ENCODE measurements at places on chromosomes 4 and X.

GRCh38 chrX:49853661-49854060 lies 24.6 kb downstream of the PAGE4 start:
- H3K4me3 ChIP-seq, result no peak overlapping the region
- no peaks in the 10 kb centered on the region for H3K4me1 ChIP-seq
- H3K27me3 ChIP-seq, result no peaks in the 10 kb centered on the region
- no peak for DNase-seq
- H3K36me3 ChIP-seq, result no peaks in the 10 kb centered on the region

DNA sequence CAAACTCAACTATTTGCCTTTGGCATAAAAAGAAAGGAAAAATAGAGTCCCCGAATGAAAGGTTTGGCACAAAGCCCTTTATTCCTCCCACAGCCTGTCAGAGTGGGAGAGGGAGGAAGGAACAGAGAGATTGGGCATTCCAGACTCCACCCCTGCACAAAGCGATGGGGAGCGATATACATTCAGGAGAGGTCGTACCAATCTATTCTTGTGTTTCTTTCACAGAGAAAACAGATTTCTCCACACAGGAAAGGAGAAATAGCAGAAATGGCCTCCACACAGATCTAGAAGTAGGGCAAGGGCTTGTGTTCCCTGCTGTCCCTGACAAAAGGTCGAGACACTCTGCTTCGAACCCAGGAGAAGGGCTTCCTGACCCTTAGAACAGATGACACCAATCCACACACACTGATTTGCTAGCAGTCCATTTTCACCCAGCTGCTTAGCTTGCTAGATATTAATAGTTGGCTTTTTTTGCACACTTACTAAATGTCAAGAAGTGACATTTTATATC lies 197.4 kb downstream of the MAML3 start:
- H3K4me1 ChIP-seq, result peaks cover 11% of the 10 kb centered on the region
- H3K4me3 ChIP-seq, result peak overlapping the region; percentile 37
- H3K27ac ChIP-seq, result peak overlapping the region; percentile 38
- DNase-seq, result no peak

DNA sequence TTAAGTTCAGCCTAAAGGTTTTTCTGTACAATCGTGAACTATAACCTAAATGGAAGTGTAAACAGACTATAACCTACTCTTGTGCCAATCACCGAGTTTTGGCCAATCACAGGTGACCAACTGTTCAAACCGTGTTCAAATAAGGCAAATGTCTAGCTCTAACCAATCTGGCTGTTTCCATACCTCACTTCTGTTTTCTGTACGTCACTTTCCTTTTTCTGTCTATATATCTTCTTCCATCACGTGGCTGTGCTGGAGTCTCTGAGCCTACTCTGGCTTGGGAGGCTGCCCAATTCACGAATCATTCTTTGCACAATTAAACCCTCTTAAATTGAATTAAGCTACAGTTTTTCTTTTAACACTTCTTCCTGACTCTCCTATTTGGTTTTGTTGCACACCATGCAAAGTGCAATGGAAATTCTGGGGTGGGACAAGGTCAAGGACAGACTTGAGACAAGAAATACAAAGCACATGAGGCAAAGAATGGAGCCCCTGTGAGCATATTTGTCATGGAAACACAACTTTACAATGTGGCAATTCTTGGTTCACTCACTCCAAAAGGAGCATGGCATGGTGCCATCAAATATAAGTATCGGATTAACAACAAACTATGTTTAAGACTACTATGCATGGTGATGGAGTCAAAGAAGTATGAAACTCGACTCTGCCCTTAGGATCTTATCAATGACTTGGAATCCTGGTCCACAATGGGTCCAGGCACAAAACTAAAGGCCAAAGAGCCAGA lies 115.7 kb upstream of the FAM9B start:
- H3K27me3 ChIP-seq, result no peaks in the 10 kb centered on the region
- no peak for DNase-seq
- no peak overlapping the region for H3K4me3 ChIP-seq

DNA sequence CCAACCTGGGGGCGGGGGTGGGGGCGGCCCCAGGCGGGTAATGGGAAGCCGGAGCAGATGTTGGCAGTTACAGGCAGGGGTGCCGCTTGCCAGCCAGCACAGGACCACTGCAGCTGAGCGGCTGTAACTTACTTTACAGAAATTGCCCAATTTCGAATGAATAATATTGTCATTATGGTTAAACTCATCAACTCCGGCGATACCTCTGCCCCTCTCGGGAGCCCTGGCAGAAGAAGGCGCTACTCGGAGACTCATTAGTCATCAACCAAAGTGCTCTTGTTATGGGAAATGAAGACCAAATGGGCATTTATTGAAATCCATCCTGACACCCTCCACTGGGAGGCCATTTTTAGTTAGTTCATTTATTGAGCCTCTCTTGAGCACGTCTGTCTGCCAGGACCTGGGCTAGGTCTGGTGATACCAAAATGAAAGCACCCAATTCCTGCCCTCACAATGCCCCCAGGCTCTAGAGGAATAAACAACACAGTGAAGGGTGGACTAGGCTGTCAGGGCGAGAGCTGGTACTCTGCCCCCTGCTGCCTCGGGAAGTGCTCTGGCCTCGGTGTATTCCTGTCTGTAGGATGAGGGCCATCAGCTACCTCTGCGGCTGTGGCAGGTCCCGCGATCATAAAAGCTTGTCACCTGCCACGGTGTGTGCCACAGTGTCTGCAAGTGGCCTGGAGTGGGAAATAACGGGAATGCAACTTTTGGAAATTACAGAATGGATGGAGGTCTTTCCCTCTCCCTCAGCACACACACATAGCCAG lies 159.1 kb upstream of the PSAPL1 start:
- no peak overlapping the region for H3K27ac ChIP-seq
- H3K36me3 ChIP-seq, result no peaks in the 10 kb centered on the region

DNA sequence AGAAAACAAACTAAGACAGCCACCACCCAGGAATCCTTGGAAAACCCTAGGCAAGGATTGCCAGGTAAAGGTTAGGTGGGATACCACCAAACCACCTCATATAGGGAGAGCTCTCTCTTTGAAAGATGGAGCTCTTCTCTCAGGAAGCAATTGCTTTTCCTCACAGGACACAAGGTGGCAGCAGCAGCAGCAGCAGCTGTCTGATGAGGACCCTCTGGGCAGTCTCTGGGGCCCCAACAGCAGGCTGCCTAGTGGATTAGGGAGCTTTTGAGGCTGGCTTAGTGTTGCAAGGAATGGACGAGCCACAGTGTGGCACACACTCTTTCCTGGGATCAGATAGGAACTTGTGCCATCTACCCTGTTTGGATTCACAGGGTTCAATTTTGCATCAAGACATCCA lies 41.4 kb upstream of the CHRDL1 start:
- no peak overlapping the region for H3K27ac ChIP-seq
- H3K27me3 ChIP-seq, result no peaks in the 10 kb centered on the region
- H3K36me3 ChIP-seq, result no peaks in the 10 kb centered on the region

- peak overlapping the region; percentile 40 for H3K27ac ChIP-seq
- no peak for DNase-seq
- no peaks in the 10 kb centered on the region for H3K4me1 ChIP-seq
- no peaks in the 10 kb centered on the region for H3K36me3 ChIP-seq
- H3K27me3 ChIP-seq, result no peaks in the 10 kb centered on the region
Observed at GRCh38 chrX:13064599-13065143, 20.3 kb upstream of the FAM9C start.

DNA sequence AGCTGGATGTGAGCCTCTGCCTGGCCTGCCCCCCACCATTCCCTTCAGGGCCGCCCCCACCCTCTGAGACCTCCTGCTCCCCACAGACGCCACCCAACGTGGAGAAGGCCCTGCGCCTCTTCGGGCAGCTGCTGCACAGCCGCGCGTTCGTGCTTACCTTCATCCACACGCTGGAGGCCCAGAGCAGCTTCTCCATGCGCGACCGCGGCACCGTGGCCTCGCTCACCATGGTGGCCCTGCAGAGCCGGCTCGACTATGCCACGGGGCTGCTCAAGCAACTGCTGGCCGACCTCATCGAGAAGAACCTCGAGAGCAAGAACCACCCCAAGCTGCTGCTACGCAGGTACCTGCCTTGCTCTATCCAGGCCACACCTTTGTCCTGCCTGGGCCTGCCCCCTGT lies 10.1 kb downstream of the PLXNA3 start:
- no peak overlapping the region for H3K27ac ChIP-seq
- H3K36me3 ChIP-seq, result no peaks in the 10 kb centered on the region
- DNase-seq, result no peak
- no peaks in the 10 kb centered on the region for H3K27me3 ChIP-seq
- H3K4me3 ChIP-seq, result no peak overlapping the region

DNA sequence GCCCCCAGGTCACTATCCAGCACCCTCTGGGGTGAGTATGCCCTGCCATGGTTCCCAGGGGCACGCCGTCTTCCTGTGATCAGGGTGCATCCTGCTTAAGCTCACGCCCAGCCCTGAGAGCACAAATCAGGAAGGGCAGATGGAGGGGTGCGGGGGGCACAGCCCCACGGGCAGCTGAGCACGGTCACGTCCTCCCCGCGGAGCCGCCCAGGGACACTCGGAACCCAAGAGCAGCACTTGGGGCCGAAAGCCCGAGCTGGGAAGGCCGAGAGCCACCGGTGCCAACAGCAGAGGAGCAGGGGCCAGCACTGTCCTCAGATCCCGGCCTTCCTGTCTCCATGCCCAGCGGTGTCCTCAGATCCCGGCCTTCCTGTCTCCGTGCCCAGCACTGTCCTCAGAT lies 21.5 kb downstream of the NELFA start:
- H3K4me3 ChIP-seq, result no peak overlapping the region
- peaks cover 2% of the 10 kb centered on the region for H3K4me1 ChIP-seq
- H3K36me3 ChIP-seq, result peaks cover 100% of the 10 kb centered on the region

- DNase-seq, result no peak
- H3K4me1 ChIP-seq, result no peaks in the 10 kb centered on the region
- H3K27me3 ChIP-seq, result no peaks in the 10 kb centered on the region
- no peak overlapping the region for H3K27ac ChIP-seq
- no peaks in the 10 kb centered on the region for H3K36me3 ChIP-seq
Observed at GRCh38 chr4:52628543-52628942, 30.6 kb downstream of the USP46 start.

DNA sequence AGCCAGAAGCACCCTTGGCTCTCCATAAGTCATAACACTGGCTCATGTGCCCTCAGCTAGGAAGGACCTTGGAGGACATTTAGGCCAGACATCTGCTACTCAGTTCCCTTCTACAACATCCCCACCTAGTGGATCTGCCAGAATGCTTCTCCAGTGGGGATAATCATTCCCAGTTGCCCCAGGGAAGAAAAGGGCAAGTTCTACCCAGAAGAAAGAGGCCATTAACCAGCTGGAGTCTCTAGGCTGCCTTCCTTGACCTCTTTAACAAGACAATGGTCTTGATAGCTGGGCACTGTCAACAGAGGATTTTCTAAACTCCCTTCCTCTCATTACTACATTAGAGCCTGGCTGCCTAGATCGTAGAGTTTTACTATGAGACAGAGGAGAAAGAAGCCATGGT lies 42.0 kb downstream of the LGI2 start:
- no peak for DNase-seq
- no peaks in the 10 kb centered on the region for H3K4me1 ChIP-seq
- H3K27ac ChIP-seq, result no peak overlapping the region
- no peaks in the 10 kb centered on the region for H3K36me3 ChIP-seq
- no peak overlapping the region for H3K4me3 ChIP-seq

DNA sequence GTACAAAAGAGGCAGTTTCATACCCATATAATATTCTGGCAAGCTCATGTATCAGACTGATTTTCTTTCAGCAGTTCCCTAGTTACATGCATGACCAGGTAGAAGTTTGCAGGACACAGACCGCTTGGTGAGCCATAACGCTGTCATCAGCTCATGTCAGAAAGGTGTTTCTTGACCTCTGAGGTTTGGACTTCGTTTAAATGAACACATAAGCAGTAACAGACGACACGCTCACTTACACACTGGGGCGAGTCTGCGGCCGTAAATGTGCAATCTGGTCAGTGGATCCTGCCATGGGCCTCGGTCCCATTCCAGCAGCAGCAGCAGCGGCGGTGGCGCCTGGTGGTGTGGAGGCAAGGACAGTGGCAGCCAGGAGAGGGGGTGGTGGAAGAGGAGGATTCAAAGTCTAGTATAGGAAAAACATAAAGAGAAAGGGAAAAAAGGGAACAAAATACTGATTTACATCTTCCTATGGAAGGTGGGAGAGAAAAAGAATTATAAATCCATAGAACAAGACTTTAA lies 111.9 kb upstream of the CBR4 start:
- no peaks in the 10 kb centered on the region for H3K4me1 ChIP-seq
- DNase-seq, result no peak
- no peak overlapping the region for H3K27ac ChIP-seq
- H3K4me3 ChIP-seq, result no peak overlapping the region

DNA sequence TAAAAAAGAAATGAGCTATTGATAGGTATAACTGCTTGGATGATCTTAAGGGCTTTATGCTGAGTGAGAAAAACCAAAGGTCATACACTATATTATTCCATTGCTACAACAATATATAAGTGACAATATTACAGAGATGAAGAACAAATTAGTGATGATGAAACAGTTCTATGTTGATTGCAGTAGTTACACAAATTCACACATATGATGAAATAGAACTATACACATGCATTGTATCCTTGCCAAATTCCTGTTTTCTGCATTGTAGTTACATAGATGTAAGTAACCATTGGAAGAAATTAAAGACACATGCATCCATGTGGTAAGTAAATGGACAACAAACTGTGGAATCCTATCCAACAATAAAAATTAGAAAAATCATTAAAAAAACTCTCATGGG lies 76.5 kb downstream of the CENPC start:
- DNase-seq, result no peak
- no peak overlapping the region for H3K27ac ChIP-seq

GRCh38 chrX:77820091-77820727 lies 34.2 kb upstream of the ATRX start:
- H3K27ac ChIP-seq, result no peak overlapping the region
- no peak overlapping the region for H3K4me3 ChIP-seq
- no peak for DNase-seq
- H3K4me1 ChIP-seq, result no peaks in the 10 kb centered on the region

DNA sequence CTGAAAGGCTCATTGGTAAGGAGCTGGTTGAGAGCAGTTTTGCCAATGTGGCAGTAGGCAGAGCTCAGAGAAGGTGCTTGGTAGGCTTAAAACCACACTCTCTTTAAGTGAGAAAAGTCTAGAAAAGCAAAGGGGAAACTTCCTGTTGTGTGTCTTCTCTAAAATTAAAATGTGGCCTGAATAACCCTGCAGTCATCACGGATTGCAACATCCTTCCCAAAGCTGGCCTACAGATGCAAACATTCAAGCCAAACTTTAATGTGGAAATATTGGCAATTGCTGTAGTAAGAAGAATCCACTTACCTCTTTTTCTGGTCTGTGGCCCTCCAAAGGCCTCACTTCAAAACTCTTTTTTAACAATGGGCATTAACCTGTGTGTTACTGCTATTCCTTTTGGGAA lies 348.5 kb downstream of the OPHN1 start:
- H3K27me3 ChIP-seq, result no peaks in the 10 kb centered on the region
- H3K36me3 ChIP-seq, result no peaks in the 10 kb centered on the region
- H3K27ac ChIP-seq, result no peak overlapping the region
- no peak overlapping the region for H3K4me3 ChIP-seq
